ENCODE measurements at places on chromosomes 2 and 18.

DNA sequence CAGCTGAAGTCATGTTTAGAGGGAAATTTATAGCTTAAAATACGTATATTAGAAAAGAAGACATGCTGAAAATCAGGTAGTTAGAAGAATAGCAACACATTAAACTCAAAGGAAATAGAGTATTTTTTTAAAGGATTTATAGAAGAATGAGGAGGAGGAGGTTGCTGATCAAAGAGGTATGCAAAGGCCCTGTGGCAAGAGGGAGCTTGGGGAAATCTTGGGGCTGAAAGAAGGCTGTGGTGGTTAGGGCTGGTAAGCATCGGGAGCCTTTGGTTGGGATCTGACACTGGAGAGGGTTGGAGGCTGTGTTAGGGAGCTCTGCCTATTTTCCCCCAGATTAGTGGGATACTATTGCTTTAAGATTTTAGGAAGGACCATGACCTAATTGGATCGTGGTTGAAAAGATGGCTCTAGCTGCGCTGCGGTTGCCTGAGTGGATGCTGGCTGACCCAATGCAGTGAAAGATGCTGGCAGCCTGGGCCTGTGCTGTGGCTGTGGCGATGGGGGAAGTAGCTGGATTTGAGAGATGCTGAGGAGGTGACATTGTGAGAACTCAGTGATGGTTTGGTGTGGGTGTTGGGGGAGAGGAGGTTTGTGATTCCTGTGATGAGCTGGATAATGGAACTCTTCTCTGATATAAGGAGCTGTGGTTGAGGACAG is 11.7 kb downstream of the DGKD start:
- DNase-seq, result no peak

DNA sequence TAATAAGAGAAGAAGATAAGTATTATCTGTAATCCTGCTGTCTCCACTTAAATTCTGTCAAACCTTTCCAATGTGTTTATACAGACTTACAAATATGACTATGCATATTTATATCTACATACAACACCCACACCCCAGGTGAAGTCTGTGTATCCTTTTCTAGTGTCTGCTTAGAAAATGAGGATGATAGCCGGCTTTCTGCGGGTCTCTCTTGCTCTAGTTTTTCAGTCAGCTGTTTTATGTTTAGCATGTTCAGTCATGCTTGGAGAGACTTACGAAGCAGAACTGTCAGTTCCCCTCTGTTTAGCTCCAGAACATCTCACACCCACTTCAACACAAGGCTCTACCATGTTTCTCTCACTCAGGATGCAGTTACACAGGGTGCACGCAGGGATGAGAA is 137.3 kb upstream of the NFATC1 start:
- DNase-seq, result peak; percentile 71

GRCh38 chr2:109521233-109522062 is 92.3 kb downstream of the SEPTIN10 start:
- no peak for DNase-seq

DNA sequence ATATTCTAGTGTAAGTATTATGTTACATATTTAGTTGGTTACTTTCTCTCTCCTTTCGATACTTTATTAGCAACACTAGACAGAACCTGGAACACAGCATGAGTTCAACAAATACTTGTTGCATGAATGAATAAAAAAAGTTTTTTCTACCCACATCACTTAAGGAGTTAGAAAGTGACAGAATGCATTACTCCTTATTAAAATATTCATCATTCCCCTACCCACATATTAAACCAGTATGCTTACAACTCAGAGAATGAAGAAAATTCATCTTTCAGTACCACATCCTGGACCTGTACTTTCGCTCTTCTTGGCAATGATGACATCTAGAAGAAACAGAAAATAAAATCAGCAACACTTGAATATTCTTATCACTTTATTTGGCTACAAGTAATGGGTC is 6.0 kb downstream of the SRBD1 start:
- no peak for DNase-seq

- no peak for DNase-seq
Measured at GRCh38 chr2:118186858-118187254, 98.6 kb downstream of the INSIG2 start.

- DNase-seq, result no peak
Measured at GRCh38 chr2:222722327-222722946, 51.0 kb downstream of the MOGAT1 start.

DNA sequence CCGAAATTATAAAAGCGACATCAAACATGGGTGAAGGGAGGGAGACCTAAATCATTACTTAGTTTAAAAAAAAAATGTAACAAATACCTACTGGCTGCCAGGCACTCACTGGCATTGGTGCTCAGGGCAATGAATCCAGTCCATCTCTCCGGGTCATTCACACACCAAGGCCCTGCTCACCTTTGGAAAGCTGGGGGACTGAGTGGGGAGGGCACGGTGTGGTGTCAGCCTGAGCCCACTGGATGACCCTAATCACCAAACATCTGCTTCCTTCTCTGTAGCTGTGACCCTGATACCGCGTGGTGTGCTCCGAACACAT is 336 bp upstream of the DDX1 start:
- DNase-seq, result no peak

GRCh38 chr2:143889216-143889615 is 630.7 kb downstream of the ZEB2 start:
- DNase-seq, result no peak
